ENCODE measurements at places on chromosomes 13 and 19.

DNA sequence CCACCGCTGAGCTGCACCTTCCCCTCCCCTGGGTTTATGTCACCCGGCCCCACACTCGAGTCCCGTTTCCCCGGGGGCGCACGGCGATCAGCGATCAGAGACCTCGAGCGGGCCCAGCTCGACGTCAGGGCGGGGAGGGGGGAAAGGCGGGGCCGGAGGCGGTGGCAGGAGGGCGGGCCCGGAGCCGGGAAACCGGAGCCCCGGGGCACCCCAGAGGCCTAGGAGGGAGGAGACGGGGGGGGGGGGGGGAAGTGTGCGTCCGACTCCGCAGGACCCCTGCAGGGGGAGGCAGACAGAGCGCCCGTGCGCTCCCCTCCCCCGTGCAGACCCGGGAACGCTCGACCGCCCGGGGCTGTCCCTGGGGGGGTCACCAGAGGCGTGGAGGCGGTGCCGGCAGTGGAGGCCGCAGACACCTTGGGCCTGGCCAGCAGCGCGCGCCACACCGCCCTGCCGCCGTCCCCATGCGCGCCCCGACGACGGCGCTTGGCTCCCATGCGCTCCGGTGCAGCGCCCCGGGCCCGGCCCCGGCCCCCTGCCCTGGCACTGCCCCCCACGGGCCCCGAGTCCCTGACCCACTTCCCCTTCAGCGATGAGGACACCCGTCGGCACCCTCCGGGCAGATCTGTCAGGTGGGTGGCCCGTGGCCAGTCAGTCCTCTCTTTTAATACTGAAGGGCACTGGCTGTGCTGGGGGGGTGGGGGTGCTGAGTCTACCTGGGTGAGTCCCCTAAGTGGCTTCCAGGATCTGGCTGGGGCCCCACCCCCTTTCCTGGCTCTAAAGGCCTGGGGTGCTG, 11.8 kb downstream of the PDE4A start:
- DNase-seq, result peak; percentile 58

DNA sequence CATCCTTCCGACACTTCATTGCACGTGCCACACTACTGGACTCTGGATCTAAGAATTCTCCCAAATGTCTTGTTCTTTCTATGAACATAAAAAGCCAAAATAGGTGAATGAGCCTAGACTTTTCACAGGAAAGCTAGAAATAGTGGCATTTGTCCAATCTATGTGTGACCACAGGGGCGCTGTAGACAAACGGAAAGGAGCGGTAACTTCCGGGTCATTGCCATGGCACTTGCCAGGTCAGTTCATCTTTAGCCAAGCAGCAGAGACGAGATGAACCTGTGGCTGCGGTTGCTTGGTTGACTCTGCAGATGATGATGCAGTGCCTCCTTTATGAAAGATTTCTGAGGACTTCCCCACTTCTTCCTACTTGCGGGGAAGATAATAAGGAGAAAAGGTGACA, 65.6 kb downstream of the ADGRE1 start:
- DNase-seq, result no peak

- DNase-seq, result no peak
Measured at GRCh38 chr13:47277774-47278173, 380.9 kb upstream of the HTR2A start.

- DNase-seq, result no peak
Measured at GRCh38 chr13:32060401-32060878, 28.9 kb downstream of the FRY start.

DNA sequence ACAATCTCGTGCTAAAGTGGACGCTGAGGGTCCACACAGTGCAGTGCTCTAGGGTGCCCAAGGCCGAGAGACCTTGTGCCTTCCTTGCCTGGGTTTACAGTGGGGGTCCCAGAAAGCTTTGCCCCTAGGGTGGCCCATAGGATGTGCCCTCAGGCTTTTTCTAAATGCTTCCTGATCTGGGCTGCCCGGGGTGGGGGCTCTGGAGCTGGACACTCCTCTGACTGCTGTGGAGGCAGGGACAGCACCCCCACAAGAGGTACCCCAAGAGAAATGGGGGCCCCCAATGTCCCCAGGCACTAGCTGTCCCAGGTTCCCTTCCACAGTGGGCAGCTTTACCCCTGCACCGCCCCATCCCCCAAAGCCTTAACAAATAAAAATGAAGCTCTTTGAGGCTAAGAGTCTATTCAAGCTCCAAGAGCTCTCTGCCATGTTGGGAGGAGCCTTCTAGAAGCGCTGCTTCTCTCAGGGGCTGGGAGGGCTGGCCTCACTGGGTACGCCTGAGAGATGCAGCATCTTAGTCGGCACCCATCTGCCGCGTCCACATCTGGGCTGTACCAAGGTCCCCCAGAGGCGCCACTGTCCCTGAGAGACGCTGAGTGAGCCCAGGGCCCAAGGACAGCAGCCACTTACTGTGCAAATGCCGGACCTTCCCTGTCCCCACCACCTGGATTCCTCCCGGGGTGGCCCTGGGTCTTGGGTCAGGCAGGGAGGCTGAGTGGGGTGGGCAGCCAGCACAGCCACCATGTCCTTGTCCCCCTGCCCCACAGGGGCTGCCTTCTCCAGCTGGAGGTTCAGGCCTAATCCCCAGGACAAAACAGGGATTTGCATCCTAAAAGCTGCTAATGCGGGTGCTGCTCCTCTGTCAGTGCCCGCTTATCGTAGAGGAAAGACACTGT, 27.4 kb downstream of the CEBPA start:
- no peak for DNase-seq

DNA sequence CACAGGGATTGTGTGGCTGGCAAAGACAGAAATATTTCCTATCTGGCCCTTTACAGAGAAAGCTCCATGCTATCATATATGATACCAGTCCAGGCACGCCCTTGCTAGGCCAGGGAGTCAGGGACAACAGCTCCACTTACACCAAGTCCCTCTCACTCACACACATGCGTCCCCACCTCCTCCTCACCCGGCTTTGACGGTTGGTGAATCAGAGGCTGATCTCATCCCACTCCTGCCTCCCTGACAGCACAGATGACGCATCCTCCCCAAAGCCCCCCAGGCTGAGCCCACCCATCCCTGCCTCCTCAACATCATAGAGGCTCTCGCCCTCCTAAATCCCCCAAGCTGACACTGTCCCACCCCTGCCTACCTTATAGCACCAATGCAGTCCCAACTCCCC, 62.7 kb downstream of the F2RL3 start:
- DNase-seq, result no peak

DNA sequence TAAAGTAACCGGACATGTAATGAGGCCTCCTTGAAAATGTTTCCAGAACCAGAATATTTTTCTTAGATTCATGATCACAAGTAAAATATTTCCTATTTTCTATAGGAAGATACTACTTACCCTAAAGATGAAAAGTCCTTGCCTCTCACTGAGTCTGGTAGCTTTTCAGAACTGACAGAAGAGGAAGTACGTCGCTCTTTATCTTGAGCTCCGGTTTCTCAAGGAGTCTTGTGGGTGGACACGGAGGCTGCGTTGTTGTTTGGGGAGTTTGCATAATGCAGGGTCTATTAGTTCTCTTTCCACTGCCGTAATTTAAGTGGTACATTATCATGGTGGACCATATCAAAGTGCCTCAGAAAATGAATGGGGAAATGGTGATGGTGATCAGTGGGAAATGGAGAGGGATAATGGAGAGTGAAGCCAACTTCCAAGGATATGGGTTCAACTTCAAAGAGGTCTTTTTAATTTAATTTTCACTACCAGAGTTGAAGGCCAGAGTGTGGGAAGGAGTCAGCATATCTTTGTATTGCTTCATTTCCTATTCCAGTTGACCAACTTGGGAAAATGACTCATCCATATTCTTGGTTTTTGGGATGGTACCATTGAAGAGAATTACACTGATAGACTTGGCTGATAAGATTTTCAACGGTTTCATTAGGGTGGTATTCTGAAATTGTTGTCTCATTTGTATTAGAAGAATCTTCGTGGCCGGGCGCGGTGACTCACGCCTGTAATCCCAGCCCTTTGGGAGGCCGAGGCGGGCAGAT, 23.4 kb downstream of the MBD3L2B start:
- DNase-seq, result no peak

GRCh38 chr13:22126433-22127021, 455.7 kb downstream of the FGF9 start:
- DNase-seq, result no peak

DNA sequence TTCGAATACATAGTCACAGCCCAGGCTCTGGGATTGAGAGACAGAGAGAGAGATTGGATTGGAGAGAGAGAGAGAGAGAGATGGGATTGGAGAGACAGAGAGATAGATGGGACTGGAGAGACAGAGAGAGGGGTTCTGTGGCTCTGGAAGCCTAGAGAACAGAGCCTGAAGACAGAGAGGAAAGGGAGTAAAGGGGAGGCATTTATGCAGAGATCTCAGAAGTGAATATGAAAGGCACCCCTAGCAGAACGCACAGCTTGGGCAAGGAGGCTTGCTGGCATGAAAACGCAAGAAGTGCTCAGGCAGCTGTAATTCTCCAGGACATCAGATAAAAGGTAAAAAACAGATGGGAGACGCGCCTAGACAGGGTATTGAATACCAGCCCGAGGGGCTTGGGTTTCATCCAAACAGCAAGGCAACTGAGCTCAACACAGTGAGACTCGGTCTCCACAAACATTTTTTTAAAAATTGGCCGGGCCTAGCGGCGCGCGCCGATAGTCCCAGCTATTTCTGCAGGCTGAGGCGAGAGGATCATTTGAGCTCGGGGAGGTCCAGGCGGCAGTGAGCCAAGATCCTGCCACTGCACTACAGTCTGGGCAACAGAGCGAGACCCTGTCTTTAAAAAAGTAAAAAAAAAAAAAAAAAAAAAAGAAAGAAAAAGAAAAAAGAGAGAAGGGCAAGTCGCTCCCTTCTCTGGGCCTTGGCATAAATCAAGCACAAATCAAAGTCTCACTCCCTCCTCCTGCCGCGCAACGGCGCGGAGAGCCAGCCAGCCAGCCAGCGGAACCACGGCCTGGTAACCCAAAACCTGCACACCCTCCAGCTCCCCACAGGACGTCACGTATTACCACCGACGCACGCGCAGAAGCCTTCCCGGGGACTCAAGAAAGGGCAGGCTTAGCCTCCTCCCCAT, 774 bp upstream of the PPP2R1A start:
- DNase-seq, result no peak

- DNase-seq, result no peak
Measured at GRCh38 chr13:95233026-95233635, 68.1 kb downstream of the ABCC4 start.

DNA sequence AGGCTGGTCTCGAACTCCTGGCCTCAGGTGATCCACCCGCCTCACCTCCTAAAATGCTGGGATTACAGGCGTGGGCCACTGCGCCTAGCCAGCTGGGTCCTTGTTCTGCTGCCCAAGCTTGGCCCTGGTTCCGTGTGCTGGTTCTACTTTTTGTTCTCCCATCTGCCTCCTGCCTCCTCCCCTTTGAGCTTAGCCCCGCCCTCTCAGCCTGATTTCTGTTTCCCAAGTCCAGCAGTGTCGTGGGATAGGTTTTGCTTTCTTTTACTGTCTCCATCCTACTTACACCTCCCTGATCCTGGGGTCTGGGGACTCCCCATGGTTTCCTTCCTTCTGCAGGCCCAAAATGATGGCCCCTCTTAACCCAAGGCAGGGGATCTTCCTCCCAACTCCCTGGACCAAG, 2.4 kb downstream of the BLOC1S3 start:
- DNase-seq, result no peak

DNA sequence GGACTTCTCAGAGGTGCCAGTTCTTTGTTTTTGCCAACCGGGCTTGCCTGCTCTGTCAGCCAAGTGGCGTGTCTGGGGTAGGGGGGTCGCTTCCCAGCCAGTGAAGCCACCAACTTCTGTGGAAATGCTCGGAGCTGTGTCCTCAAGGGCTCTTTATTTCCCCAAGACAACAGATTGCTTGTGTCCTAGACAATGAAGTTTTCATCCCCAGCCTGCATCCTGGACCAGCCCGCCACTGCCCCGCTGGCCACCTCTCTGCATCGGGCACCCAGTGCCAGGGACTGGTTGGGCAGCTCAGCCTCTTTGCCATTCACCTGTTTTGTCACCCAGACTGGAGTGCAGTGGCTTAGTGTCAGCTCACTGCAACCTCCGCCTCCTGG, 3.7 kb downstream of the RAB11B start:
- DNase-seq, result no peak

Measured in T follicular helper cell (primary cell).